Activated CD4-positive, alpha-beta T cell treated with anti-CD3 and anti-CD28 coated beads, Interleukin-2, amount 10 ng/mL, durations not matched to agents 24 days and 14 days (primary cell): ENCODE measurements at places on chromosomes 4 and X. TPM values are rescaled to one million over a fixed set of nuclear protein-coding genes. Genes with fewer than 3 reads are reported as not detected.
A peak's percentile ranks its signal among the peaks of the same experiment; 100 is the strongest.

Gene FRAS1
- not detected in 2 replicates for total RNA-seq

Gene CRMP1
- not detected in 2 replicates for total RNA-seq

DNA sequence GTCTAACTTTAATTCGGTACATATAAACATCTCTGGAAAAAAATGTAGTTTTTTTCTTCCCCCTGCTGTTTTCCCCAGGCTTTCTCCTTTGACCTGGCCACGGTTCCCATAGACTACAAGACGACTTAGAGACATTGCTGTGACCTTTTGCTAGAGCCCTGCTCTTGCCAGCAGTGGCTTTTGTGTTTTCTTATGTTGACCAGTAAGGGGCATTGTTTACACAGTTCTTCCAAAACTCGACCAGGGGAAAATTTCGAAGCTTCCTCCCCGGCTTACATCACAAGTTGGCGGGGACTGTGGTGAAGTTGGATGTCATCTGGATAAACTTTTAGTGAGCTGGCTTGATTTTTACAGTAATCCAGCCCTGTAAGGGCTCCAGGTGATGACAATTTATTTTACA is 9.3 kb downstream of the CCDC160 start:
- H3K27me3 ChIP-seq, result peaks cover 9% of the 10 kb centered on the region
- DNase-seq, result no peak
- H3K4me3 ChIP-seq, result no peak overlapping the region
- no peaks in the 10 kb centered on the region for H3K36me3 ChIP-seq
- peaks cover 11% of the 10 kb centered on the region for H3K4me1 ChIP-seq

DNA sequence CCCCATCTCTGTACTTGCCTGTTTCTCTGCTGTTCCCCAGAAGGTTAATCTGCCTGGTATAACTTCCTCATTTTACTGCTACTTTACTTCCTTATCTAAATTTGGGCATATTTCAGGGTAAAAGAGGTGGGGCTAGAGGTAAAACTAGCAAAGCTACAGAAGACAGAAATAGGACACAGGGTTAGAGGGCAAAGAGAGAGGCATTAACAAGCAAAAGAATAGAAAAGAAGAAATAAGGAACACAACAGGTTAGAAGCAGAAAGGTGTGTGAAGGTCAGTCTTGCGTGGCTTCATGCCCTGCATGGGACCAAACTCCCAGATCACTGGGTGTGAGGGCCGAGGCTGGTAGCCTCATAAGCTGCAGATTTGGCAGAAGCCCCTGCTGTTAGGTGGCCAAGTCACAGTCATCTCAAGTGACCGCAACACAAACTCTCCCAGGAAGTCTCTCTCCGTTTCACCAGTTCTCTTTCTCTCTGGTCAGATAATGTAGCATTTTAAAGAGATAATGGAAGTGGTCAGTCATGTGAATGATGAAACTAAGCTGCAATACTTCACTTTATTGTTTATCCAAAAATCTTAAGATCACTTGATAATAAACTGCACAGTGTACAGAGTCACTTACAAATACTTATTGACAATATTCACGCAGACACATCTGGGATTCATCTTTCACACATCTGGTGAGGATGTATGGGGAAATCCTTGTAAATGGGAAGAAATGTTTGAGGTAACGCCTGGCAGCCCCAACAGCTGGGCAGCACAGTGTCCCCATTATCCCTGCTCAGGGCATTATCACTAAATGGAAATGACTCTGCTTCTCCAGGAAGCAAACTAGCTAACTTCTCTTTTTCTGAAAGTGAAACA is 16.4 kb downstream of the TMEM154 start:
- H3K4me1 ChIP-seq, result peaks cover 31% of the 10 kb centered on the region
- peak overlapping the region; percentile 6 for H3K4me3 ChIP-seq
- no peaks in the 10 kb centered on the region for H3K27me3 ChIP-seq
- DNase-seq, result no peak
- H3K27ac ChIP-seq, result no peak overlapping the region
